ENCODE measurements at places on chromosomes 5 and 9.

DNA sequence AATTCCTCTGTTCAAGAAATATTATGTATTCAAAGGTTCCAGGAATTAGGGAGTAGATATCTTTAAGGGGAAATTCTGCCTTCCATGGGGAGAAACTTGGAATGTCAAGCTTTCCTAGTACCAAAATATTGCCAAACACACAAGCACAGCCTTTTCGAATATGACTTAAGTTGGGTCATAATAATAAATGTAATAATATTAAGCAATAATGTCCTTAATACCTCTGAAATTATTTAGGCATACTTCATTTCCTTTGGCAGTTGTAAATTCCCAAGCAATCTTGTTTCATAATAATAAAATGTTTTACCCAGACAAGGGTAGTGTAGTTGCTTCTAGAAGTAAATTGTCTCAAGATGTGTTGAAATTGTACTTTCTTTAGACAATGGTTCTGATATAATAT lies 630.3 kb upstream of the CDH18 start:
- no peak for DNase-seq

DNA sequence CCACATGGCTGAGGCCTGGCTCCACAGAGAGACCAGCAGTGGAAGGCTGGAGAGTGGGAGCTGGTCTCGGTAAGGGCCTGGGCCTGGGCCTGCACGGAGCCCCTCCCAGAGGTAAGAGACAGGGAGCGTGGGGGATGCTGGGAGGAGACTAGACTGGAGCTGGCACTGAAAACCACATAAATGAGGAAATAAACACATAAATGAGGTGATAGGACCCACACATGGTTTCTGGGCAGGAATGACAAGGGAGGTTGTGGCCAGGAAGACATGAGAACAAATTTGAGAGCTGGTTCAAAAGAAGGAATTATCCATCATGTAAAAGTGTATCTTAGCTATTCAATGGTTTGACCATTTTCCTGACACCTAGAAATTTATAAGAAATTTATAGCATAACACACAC lies 451.7 kb upstream of the DAP start:
- no peak for DNase-seq

DNA sequence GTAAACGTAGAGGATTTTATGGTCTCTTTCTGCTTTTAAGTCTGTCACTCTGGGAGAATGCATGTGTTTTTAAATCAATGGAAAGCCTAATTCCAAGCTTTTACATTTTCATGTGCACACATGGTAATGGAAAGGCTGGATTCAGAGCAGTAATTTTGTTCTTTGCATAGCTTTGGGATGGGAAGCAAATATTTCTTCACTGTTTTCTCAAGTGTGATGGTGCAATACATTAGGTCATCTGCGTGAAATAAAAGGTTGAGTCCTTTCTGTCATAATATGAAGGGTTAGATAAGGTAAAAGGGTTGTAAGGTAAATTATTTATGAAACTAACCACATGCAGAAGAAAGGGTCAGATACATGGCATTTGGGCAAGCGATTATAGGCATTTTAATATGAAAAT lies 88.2 kb upstream of the NR3C1 start:
- DNase-seq: no peak

DNA sequence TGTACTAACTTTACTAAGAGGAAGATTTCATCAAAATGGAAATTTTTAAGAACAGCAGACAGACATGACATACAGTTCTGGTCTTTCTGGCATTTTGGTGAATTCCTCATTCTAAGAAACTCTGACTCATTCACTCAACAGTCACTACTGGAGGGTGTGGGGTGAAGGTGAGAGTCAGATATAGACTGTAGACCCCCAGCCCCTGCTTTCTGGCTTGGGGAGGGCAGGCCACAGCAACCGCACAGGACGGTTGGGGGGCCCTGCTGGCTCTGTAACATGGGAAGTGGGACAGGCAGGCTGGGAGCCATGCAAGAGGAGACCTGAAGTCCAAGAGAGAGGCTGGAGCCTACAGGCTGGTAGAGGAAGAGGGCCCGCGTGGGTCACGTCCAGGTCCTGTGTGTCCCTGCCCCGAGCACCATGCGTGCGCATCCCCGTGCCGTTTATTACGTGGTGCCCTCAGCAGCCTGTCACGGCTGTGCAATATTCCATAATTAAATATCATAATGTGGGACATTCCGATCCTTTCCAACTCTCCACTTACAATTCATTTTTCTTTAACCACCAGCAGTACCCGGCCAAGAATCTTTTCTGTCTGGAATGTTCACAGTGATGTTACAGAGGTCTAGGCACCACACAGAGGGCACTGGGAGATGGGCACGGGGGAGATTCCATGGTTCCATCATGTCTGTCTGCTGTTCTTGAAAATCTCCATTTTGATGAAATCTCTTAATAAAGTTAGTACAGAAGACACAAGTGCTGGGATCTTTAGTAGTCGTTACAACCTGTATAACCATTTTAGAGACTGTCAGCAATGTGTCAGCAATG lies 75.5 kb downstream of the SEMA4D start:
- no peak for DNase-seq

DNA sequence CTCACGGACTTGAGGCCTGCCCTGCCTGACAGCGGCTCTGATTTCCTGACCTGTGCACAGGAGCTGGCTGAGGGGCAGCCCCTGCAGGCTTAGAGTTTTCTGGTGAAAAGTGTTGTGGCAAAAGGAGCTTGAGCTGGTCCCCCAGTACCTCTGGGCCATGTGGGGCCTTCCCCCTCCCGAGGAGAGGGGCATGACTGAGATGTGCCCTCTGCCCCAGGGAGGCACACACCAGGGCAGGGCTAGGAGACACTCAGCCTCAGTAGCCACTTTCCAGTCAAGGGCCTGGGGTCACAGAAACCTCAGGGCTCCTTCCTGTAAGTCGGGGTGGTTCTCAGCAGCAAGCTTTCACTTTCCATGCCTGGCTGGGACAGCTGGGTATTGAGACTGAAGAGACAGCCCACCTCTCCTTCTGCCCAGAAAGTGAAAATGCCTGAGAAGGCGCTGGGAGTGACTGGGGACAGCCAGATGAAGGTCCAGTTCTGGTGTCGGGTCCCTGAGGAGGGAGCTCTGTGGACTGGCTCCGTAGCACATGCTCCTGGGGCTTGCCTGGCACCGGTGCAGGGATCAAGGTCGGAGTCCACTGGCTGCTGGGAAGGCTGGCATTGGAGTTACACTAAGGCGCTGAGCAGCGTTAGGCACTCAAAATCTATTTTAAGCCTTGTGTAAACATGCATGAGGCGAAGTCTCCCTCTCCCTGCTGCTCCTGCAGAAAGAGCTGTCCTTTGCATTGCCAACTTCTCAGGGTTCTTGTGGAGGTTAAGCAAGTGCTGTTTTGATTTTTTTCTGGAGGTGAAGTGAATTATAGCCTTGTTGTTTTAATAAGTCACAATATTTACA lies 394.9 kb downstream of the GADD45G start:
- peak; percentile 67 for DNase-seq

DNA sequence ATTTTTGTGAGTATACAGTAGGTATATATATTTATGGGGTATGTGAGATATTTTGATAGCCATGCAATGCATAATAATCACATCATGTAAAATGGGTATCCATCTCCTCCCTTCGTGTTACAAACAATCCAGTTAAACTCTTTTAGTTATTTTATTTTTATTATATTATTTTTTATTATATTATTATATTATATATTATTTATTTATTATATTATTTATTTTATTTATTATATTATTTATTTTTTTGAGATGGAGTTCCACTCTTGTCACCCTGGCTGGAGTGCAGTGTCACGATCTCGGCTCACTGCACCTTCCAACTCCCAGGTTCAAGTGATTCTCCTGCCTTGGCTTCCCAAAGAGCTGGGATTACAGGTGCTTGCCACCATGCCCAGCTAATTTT lies 138.6 kb downstream of the WDR70 start:
- DNase-seq: no peak

- no peak for DNase-seq
These were observed 39.2 kb downstream of the RCL1 start for GRCh38 chr9:4831944-4832343.

DNA sequence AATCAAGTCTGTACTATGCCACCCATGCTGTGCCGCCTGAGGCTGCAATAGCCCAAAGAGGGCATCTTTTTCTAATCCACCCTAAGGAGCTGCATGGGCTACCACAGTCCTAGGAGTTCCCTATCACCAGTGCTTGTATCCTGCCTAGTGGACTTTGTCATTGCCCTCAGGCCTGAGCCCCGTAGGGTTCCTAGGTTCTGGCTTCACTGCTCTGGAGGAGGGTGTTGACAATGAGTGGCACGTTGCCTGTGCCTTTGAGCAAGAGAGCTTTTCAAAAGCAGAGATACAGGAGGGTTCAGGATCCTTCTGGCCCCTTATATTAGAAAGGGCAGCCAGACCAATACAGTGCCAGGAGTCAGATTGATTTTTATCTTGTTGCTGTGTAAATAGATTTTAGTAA lies 93.0 kb downstream of the PRDM6 start:
- no peak for DNase-seq

DNA sequence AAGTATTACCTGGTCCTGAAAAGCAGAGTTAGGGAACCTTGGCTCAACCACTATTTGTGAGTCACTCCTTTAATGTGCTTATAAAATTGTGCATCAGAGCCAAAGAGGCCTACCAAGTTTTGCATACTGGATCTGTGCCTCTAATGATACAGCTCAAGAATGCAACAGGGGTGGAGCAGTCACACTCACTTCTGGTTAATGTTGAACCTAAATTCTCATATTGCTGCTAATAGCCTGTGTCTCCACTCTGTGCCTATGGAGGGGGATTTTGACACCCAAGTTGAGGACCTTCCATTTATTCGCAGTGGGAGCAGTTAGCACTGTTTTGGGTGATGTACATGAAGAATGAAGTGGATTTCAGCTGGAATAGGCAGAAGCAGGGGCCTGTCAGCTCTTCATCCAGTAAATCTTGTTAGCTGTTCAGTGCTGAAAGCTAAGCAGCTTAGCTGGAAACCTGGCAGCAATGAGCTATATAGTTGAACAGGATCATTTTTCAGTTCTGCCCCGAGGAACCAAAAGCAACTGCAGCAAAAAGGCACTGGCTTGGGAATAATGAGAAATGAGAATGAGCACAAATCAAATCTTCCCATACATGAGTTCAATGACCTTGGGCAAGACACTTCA lies 9.7 kb downstream of the SH3TC2 start:
- DNase-seq: no peak

DNA sequence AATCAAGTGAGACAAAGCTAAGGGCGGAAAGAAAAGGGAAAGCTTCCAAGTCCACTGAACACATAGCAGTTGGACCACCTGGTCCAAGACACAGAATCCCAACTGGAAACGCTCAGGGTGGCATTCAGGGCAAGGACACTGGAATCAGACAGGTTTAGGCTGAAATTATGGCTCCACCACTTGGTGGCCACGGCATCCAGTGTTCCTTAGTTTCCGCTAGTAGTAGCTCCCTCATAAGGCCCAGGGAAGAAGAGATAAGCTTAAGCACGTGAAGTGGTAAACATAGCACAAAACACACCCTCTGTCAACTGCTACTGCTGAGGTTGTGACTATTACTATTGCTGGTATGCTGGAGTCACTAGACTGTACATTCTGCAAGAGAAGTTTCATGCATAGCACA lies 209.4 kb downstream of the GLIS3 start:
- no peak for DNase-seq

- DNase-seq: no peak
These were observed 93.4 kb upstream of the ITGA2 start for GRCh38 chr5:52895572-52896413.

GRCh38 chr5:66621736-66622135 lies 25.5 kb downstream of the MAST4 start:
- no peak for DNase-seq

GRCh38 chr9:81844131-81844567 lies 84.1 kb upstream of the SPATA31D4 start:
- no peak for DNase-seq

- no peak for DNase-seq
These were observed 35.8 kb downstream of the OLFM1 start for GRCh38 chr9:135123126-135123772.

- DNase-seq: no peak
These were observed 52.1 kb downstream of the GDNF start for GRCh38 chr5:37787742-37788141.

DNA sequence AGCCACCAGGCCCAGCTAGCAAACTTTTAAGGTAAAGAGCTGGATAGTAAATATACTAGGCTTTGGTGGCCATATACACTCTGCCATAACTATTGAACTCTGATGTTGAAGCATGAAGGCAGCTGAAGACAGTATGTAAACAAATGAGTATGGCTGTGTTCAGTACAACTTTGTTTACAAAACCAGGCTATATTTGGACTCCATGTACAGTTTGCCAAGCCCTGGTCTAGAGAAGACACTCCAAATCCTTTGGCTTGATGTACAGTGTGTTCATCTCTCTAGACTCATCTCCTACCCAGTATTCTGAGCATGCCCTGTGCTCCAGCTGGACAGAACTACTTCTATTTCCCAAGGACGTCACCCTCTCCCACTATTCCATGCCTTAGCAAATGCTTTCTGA lies 54.3 kb upstream of the MEGF10 start:
- no peak for DNase-seq

- no peak for DNase-seq
These were observed 478.1 kb upstream of the CDH9 start for GRCh38 chr5:27516437-27516836.

- no peak for DNase-seq
These were observed 5.0 kb downstream of the MTMR12 start for GRCh38 chr5:32307769-32308194.

DNA sequence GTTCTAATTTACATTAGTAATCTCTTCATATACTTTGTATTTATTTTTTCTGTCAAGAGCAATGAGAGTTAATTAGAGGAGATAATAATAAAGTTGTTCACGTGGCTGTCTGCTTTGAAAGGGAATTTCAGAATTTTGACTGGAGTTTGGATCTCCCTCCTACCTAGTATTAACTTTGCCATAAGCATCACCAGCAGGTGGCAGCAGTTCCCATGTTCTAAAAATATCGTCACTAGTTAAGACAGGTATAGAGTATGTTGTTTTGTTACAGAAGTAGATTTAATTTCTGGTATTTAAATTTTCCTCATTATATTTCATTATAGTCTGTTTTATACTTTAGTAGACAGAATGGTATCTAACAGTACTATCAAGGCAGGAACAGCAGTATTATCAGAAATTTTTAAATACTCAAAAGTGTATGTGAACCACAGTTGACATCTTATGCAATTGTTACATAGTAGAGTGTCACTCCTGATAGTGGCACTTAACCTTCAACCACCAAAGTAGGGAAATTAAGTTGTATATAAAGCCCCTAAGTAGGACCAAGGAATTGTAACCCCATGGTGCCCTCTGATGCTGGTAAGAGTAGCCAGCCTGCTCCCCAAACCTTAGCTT lies 20.4 kb downstream of the GNPDA1 start:
- DNase-seq: no peak

DNA sequence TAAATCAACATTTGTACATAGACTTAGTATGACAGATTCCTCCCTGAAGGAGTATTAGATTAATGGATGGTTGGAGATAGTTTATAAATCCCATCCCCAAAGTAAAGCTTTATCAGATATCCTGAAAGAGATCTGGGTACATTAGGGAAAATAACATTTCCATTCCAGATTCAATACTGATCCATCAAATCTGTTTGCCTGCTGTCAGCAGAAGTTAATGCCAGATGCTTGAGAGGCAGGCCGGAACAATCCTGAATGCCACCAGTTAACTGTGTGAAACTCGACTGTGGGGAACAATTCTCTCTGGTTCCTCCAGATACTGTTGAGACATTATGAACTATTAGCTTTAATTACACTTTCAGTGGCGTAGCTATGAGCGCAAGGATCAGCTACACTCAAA lies 1166.8 kb downstream of the MAT2B start:
- DNase-seq: no peak

Data from GM18507 (cell line).